ENCODE measurements at places on chromosomes 1 and 21.

DNA sequence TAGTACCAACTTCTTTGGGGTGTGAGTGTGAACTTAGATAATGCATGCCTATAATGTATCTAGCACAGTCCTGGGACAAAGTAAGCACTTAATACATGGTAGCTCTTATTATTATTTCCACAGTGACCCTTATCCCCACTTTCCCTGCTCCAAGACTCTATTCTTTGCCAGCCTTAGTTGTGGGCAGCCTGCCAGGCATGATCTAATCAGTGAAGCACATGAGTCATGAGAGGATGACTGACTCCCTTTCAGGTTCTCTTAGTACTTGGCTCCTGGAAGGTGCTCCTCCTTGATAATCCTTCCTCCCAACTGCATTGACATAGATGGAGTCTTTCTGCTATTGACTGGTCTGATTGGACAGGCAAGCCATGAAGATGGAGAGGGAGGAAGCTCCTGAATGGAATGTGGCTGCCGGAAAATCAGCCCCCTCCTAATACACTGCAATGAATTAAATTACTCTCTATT is 17.4 kb upstream of the GNG12 start:
- no peak for DNase-seq

GRCh38 chr1:94069919-94070285 is 51.0 kb downstream of the ABCA4 start:
- no peak for DNase-seq

GRCh38 chr21:15534450-15534886 is 195.3 kb upstream of the USP25 start:
- no peak for DNase-seq

GRCh38 chr21:31162079-31162699 is 123.9 kb upstream of the KRTAP19-8 start:
- DNase-seq = no peak

- DNase-seq = no peak
Measured at GRCh38 chr1:41884256-41885230, 34.2 kb downstream of the HIVEP3 start.

DNA sequence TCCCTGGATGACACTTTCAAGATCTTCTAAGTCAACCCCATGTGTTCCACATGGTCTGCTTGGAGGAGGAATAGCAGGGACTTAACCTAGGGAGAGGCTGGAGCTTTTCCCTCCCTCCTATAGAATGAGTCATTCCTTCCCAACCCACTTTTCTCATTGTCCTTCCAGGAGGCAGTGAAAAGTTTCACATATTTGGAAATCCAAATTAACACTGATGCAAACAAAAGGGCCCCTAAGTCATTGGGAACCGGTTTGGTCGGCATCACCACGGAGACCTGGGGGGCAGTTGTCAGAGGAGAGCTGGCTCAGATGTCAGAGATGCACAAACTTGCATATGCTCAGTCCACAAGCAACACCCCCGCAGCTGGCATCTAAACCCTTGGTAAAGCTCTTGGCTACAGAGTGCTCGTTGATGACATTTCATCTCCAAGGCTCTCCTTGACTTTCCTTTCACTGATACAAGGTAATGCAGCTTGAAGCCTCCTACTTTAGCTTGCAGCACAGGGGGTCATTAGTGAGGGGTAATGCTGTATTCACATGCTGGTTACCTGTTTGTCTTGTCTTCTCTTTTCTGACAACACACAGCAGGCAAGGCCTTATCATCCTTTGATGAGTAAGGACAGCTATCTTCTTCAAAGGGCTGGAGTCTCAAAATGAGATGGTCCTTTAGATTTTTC is 12.3 kb upstream of the LRRC8D start:
- no peak for DNase-seq

DNA sequence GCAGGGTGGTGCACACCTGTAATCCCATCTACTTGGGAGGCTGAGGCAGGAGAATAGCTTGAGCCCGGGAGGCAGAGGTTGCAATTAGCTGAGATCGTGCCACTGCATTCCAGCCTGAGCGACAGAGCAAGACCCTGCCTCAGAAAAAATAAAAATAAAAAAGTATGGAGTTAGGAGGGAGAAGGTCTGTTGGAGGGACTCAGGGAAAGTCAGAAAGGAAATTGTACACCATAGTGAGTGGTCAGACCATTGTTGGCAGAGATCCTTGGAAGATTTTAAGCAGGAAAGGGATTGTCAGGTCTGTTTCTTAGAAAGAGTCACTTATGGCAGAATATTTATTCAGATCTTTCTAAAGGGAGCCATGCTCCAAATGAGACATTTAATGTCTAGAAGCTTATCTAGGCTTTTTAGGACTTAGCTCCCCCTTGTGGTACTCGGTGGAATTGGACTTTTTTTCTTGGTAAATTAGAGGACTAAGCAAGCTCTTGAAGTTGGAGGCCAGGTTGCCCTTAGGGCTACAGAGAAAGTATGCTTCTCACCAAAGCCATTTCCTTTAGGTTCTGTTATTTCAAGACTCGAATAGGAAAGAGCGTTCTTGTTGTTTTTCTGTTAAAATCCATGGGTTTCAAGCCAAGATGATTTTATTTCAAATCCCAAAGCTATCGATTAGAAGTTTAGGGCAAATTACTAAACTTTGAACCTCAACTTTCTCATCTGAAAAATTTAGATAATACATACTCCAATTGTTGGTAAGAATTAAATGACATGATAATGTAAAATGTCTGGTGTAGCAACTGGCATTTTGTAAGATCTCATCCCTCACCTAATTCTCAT is 16.5 kb downstream of the MIA3 start:
- peak; percentile 27 for DNase-seq

GRCh38 chr1:244316407-244316806 is 135.3 kb downstream of the ADSS2 start:
- DNase-seq = no peak

- DNase-seq = no peak
Measured at GRCh38 chr1:241253471-241253870, 103.5 kb downstream of the RGS7 start.

DNA sequence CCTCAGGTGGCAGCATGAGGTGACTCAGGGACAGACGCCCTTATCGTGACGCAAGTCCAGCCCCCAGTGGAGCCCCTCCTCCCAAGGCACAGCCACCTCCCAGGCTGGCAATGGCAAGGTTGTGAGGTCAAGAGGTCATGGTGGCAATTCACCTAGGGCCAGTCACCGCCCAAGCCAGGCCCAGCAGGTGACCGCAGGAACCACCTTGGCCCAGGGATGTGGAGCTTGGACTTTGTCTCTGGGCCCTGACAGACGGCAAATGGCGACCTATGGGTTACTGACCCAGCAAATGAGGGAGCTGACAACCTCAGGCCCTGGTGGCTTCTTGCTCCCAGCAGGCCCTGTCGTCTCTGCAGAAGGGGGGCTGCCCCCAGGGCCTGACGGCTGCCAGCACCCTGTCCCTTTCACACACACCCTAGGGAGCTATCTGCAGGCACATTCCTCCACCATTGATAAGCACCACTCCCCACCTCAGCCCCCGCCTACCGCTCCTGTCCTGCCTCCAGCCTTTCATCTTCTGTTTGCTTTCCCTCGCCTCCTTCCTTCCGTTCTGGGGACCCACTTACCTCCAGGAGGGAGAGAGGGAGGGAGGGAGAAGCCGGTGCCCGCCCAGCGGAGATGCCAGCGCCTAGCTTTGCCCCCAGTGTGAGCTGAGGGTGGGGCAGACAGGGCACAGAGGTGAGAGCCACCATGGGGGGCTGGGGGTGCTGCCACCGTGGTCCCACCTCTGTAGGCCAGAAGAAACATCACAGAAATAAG is 12.1 kb downstream of the EPHA2 start:
- no peak for DNase-seq

DNA sequence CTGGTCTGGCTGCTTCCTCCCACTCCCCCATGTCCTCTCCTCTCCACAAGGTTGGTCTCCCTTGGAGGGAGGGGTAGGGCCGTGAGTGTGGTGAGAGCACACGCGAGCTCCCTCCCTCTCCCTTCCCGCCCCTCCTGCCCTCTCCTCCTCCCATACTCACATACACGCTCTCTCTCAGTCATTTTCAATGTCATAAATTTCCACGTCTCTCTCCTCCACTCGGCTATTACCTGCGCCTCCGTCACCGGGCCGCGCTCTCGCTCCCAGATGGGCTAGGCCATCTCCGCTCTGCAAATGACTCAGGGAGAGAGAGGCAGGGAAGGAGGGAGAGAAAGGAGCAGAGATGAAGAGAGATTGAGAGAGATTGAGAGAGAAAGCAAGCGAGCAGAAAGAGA is 36.7 kb upstream of the DMBX1 start:
- no peak for DNase-seq

GRCh38 chr21:17359781-17360180 is 153.1 kb upstream of the CXADR start:
- no peak for DNase-seq

DNA sequence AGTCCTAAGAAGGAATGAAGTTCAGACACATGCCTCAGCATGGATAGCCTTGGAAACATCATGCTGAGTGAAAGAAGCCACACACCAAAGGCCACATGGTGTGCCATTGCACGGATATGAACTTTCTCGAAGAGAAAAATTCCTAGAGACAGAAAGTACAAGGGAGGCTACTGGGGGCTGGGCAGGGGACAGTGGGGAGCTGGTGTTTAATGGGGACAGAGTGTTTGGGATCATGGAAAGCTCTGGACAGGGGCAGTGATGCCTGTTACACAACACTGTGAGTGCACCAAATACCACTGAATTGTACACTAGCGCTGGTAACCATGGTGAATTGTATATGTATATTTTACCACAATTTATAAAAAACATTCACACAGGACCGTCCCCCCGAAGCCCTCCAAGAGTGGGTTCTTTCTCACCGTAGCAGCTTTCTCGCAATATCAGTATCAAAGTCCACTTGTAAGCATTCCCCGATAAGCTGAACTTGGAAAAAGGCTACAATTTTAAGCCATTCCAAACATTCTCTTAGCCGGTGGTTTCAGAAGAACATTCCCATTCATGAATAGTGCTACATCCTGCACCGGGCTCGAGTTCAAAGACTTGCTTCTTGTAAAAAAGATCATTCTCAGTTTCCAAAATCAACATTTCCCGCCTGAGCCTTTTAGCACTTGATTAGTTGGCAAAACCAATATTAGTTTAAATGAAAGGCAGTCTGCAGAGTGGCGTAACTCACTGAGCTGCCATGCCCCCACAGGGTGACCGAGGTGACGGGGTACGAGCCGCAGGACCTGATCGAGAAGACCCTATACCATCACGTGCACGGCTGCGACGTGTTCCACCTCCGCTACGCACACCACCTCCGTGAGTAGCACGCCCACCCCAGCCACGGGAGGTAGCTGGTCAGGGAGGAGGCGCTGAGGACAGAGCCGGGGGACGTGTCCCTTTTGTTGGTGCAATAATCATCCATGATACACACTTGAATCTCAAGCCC is 31.7 kb downstream of the SIM2 start:
- no peak for DNase-seq

GRCh38 chr1:34639701-34640100 is 115.1 kb upstream of the GJB5 start:
- no peak for DNase-seq

GRCh38 chr1:219088778-219089557 is 84.7 kb upstream of the LYPLAL1 start:
- no peak for DNase-seq

- no peak for DNase-seq
Measured at GRCh38 chr1:118396279-118396678, 211.3 kb upstream of the SPAG17 start.

- DNase-seq = no peak
Measured at GRCh38 chr1:153539395-153540093, 1.2 kb downstream of the S100A5 start.

Measured in GM12892 (cell line).